ENCODE measurements at places on chromosomes 3 and 15.

GRCh38 chr3:190504354-190505125 is 9.3 kb upstream of the IL1RAP start:
- DNase-seq: no peak

- DNase-seq: peak; percentile 6
These were observed 15.9 kb upstream of the MFSD1 start for GRCh38 chr3:158785972-158786371.

DNA sequence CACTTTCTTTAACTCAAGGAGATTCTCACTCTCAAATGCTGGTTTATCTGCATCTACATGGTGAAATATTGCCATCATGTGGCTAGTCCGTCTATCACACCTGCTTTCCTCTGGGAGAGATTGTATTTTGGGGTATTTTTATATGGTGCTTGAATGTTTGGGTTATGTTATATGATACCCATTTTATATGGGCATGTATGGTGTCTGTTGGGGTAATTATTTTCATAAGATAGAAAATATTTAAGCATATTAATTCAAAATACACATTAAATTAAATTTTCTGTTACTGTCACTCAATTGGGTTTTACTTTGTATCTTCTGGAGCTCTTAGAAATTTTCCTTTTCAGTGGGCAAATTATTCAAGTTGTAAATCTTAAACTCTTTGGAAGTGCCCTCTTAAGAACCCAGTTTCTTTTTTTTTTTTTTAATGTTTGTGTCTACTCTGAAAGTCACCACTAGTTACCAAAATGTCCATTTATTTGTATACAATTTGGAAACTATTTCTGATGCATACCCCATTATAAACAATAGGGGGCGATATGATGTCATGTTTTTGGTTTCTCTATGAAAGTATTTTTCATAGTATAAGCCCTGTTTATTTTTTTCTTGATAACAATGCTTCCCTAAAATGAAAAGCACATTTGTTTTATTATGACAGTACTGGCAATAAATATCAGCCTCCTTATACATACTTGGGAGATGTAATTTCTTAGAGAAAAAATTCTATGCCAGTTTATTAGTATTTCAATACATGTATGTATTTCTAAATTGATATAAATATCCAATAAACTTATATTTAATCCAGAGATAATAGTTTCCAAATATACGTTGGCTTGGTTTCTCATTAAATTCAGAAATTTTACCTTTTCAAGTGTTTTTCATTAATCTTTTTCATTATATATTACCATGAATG is 36.1 kb upstream of the PLSCR5 start:
- peak; percentile 60 for DNase-seq

GRCh38 chr3:155790272-155790925 is 15.7 kb downstream of the C3orf33 start:
- no peak for DNase-seq

- peak; percentile 66 for DNase-seq
These were observed 10.6 kb upstream of the CD96 start for GRCh38 chr3:111531446-111531845.

- no peak for DNase-seq
These were observed 222.3 kb downstream of the MEIS2 start for GRCh38 chr15:36877796-36878683.

DNA sequence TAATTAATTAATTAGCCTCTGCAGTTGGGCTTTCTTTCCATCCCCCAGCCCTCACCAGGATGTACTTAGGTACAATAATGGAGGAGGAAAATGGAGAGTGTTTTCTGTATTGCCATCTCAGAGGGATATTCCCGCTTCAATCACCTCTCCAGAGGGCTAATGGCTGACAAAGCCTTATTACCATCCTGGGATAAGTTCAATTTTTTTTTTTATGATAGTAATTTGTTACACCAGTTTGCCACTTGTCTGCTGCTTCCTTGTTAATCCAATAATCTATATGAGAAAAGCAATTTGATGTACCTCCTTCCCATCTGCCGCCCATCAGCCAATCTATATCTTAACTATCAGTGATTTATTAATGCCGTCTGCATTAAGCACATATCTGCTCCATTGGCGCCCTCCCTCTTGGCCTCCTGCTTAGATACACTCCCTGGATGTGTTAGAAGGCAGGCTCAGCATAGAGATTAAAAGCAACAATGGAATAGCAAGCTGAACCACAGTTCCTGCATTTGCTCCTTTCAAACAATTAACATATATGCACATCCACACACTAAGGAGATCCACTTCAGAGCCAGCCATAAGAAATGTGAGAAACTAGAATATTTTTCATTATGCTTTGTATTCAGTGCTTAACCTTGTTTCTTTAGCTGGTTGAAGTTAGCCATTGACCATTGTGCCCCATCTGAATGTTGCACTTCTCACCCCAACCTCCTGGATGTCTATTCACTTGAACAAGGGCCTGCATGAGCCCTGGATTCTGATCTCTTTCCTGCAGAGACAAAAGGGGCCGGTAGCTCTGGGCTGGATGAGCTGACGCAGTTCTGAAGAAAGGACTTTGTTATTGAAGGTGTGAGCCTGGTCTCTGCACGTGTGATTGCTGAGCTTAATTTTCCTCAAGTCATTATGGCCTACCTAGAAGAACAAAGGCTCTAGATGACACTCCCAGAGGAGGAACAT is 237.3 kb upstream of the GAP43 start:
- DNase-seq: no peak

GRCh38 chr3:160106905-160107861 is 118.0 kb upstream of the C3orf80 start:
- no peak for DNase-seq

DNA sequence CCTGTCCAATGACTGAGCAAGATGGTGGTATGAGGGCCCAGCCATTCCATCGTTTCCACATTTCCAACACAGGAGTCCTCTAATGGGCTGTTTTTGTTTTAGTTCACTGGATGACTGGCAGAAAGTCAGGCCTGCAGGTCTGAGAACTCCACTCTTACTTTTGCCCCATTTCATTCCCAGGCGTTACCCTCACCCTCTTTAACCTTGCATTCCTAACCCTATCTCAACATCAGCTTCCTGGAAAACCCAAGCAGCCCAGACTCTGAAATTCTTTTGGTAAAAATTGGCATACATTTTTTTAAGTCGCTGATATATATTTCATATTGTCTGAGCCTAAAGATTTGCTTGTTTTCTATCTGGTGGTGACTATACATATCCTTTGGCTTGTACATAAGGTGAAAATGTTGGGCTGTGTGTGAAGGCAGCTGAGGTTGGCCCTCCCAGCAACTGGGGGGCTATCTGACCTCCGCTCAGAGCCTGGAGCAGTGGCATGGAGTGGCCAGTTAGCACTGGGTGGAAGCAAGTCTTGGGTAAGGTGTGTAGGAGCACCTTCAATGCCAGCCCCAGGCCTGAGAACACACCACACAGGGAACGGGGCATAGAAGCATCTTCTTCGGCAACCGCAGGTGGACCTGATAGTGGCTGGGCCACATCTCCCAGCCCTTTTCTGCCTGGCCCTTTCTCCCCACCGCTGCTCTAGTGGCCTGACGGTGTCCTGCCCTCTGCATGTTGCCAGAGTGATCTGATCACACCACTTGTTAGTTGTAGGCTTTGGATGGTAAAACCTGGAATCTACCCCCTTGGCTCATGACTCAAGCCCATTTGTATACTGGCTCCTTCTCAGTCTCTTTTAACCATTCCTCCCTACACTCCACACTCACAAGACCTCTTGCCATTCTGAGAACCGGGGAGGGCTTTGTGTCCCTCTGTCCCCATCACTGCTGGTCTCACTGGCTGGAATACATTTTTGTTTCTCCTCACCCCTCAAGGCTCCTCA is 50.0 kb downstream of the AMOTL2 start:
- no peak for DNase-seq

DNA sequence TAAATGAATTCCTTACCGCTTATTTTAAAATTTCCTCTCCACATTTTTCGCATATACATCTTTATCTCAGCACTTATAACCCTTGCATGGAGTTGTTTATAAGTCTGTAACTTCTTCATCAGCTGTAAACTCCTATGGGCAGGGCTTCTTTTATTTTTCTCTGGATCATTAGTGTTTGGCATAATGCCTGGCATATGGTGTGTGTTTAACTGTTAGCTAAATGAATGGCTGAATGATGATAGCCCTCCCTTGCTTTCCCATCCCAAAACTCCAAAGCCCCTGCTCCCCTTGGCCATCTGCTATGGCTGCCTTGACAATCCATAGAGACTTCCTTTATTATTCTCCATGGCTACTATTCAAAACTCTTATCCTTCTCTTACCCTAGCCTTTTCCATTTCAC is 48.1 kb upstream of the SEMA6D start:
- DNase-seq: no peak

GRCh38 chr15:35293353-35294130 is 208.4 kb upstream of the NANOGP8 start:
- peak; percentile 93 for DNase-seq

DNA sequence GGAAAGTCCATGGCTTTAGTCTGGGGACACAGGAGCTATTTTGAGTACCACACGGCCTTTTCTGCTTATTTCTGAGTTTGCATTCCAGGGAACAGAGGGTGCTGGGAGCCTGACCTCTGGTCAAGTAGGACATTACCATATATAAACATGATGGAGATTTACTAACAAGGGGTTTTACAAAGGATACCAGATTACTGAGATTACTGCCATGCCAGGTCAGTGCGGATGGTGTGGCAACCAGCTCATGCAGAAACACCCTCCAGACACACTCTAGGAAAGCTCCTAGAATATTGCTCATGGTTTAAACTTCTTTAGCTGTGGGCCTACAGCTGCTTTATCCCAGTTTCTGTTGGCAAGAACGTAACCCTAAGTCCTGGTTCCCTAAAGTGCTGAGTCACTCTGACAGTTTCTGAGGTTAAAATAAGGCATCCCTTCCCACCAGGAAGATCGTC is 54.3 kb upstream of the AGTR1 start:
- DNase-seq: peak; percentile 95

GRCh38 chr15:41279535-41280283 is 48.6 kb downstream of the CHP1 start:
- DNase-seq: no peak

- DNase-seq: peak; percentile 4
These were observed 179.3 kb upstream of the CHRM5 start for GRCh38 chr15:33788906-33789540.

DNA sequence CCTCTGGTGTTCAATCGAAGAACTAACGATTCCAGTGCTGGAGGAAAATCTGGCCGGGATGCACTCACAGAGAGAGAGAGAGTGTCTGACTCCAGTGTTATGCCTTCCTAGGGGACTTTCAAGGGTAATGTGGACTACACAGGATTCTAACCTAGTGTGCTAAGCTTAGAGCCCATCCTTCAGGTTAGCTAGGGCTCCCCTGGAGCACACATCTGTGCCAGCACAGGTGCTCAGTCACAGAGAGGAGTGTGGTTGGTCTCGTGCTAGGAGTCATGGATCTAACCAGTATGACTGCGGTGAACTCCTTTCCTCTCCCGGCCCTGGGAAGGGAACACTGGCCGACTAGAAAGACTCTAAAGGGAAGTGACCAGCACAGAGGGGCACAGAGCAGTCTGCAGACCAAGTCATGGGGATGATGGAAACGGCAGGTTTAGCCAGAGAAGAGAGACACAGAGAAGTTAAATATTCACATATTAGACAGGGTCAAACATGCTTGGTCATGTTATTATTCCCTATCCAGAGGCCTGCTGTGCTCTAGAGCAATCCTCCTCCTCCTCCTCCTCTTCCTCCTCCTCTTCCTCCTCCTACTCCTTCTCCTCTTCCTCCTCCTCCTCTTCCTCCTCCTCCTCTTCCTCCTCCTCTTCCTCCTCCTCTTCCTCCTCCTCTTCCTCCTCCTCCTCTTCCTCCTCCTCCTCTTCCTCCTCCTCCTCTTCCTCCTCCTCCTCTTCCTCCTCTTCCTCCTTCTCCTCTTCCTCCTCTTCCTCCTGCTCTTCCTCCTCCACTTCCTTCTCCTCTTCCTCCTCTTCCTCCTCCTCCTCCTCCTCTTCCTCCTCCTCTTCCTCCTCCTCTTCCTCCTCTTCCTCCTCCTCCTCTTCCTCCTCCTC is 280.3 kb downstream of the XXYLT1 start:
- no peak for DNase-seq

DNA sequence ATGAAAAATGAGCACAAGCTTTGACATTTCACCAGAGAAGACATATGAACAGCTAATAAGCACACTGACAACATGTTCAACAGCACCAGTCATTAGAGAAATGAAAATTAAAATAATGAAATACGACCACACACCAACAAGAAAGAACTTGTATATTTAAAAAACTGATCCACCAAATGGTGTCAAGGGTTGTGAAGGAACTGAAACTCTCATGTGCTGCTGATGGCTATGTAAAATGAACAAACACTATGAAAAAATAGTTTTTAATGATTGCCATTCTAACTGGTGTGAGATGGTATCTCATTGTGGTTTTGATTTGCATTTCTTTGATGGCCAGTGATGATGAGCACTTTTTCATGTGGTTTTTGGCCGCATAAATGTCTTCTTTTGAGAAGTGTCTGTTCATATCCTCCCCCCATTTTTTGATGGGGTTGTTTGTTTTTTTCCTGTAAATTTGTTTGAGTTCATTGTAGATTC is 193.8 kb downstream of the SCAPER start:
- DNase-seq: no peak

GRCh38 chr3:182793663-182794454 is 555 bp downstream of the ATP11B start:
- peak; percentile 68 for DNase-seq

DNA sequence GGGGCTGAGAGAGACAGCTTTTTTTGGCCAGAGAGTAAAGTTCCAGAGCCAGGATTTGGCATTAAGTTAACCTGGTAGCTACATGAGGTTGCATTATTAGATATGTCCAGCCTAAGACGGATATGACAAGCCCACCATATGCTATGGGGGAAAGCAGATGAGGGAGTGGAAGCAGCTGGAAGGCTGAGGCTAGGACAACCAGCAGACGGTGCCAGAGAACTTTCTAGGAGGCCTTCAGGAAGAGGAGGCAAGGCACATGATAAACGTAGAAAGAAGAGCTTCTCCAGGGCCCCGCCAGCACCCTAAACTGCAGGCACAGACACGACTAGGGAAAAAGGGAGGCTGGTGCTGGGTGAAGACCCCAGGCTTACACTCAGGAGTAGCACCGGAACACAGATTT is 87.0 kb downstream of the CTNNB1 start:
- DNase-seq: peak; percentile 14

GRCh38 chr3:127342735-127343134 is 54.9 kb upstream of the PRR20G start:
- no peak for DNase-seq

- no peak for DNase-seq
These were observed 225.6 kb upstream of the STRIT1 start for GRCh38 chr3:155519078-155519477.

- DNase-seq: no peak
These were observed 20.0 kb upstream of the IREB2 start for GRCh38 chr15:78417754-78418630.

GRCh38 chr3:141391991-141392316 is 23.6 kb downstream of the ZBTB38 start:
- no peak for DNase-seq

Measured in HCEC 1CT (cell line).